ENCODE measurements at places on chromosomes 13 and 19. TPM values are rescaled to one million over a fixed set of nuclear protein-coding genes. Genes with fewer than 3 reads are reported as not detected.

DNA sequence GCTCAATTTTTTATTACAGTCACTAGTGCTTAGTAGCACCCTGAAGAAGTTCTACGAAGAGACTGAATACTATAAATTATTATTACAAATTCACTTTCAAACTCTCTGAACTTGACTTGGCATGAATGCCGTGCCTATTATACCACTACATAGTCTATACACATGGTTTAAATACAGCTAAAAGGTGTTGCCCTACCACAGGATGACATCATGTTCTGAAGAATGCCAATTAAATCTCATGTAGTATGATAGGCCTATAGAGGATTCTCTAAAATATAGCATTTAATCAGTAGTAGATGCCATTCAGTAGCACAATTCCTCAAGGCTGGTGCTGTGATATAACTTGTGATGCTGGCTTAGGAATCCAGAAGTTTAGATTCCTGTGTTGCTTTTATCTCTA lies 16.7 kb upstream of the POSTN start:
- H3K27ac ChIP-seq = no peak overlapping the region
- no peak overlapping the region for H3K4me3 ChIP-seq
- peaks cover 15% of the 10 kb centered on the region for H3K4me1 ChIP-seq
- H3K36me3 ChIP-seq = no peaks in the 10 kb centered on the region

DNA sequence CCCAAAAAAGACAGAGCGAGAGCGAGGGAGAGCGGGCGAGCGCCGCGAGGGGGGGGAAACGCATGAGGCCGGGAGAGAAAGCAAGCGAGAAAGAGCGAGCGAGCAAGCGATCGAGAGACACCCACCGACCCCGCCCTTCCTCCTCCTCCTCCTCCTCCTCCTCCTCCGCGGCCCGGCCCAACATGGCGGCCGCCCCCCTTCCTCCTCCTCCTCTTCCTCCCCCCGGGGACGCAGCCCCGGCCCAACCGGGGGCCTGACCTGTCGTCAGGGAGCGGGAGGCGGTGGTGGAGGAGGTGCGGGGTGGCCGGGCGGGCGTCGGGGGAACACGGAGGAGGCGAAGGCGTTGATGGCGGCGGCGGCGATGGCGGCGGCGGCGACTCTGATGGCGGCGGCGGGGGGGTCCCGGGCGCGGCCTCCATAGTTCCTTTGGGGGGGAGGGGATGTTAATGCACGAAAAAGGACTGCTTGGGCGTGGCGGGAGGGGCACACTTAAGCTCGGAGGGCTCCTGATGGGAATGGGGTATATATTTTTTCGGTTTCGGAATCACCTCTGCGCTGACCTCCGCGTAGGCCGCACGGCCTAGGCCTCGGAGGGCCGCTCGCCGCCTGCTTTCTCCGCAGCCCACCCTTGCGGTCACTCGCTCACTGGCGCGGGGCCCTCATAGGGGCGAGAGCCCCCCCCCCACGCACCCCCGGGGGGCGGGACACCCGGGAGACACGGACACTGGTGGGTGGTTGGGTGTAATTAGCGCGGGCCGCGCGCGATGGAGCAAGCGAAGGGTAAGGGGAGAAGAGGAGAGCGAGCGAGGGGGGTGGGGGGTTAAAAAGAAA lies 1.2 kb downstream of the ZC3H4 start:
- no peaks in the 10 kb centered on the region for H3K27me3 ChIP-seq
- no peaks in the 10 kb centered on the region for H3K36me3 ChIP-seq
- peak overlapping the region; percentile 96 for H3K4me3 ChIP-seq

DNA sequence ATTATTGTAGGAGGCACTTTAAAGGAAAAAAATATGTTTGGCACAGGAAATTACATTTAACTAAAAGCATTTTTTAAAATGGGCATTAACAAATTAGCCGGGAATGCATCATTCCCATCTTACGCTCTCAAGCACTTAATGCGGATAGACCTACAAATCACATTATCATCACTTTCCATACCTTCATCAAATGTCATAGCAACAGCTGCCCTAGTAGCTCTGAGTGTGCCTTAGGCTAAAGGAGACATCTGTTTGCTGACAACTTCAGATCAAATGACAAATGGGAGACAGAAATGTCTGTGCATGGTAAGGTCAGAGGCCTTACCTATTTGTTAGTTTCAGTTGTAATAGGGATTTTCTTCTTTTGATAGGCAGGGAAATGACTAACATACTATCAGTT lies 773.2 kb upstream of the SLC10A2 start:
- H3K27me3 ChIP-seq = no peaks in the 10 kb centered on the region
- no peak overlapping the region for H3K27ac ChIP-seq
- no peaks in the 10 kb centered on the region for H3K4me1 ChIP-seq
- no peaks in the 10 kb centered on the region for H3K36me3 ChIP-seq

- no peaks in the 10 kb centered on the region for H3K36me3 ChIP-seq
- no peak overlapping the region for H3K27ac ChIP-seq
- no peaks in the 10 kb centered on the region for H3K4me1 ChIP-seq
- no peak for DNase-seq
- H3K27me3 ChIP-seq = no peaks in the 10 kb centered on the region
Measured at GRCh38 chr13:48510698-48511097, 22.2 kb downstream of the RCBTB2 start.

DNA sequence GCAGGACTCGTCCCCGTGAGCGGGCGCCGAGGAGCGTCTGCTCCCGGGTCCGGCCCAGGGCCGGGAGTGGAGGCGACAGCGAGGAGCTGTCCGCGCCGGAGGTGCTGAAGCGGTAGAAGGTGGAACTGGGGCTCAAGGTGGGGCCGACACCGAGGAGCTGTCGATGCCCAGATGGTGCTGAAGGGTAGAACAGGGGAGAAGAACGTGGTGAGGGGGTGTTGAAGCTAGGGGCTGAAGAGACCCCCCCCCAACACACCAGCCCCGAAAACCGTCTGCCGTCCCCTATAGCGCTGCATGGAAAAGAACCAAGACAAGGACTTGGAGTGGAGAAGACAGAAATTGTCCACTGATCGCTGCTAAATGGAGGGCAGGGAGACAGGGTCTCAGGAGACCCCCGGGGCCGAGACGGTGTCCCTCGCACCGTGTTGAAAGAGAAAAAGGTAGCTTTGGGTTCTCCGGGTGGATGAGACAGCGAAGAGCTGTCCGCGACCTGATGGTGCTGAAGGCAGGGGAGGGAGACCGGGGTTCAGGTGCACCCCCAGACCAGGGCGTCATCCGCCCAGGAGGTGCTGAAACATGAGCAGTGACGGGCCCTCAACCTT lies 7.1 kb upstream of the PDE4C start:
- H3K36me3 ChIP-seq = no peaks in the 10 kb centered on the region
- H3K27ac ChIP-seq = no peak overlapping the region
- DNase-seq = no peak
- no peaks in the 10 kb centered on the region for H3K4me1 ChIP-seq

LRG1 gene
- total RNA-seq = 0.36 TPM

All from sigmoid colon (tissue), 7 donors.